T follicular helper cell (primary cell): ENCODE measurements at places on chromosomes 3 and 15.

GRCh38 chr3:157238457-157238856, 78.5 kb upstream of the CCNL1 start:
- DNase-seq: no peak

- no peak for DNase-seq
Measured at GRCh38 chr3:94162700-94163099, 99.8 kb downstream of the NSUN3 start.

GRCh38 chr3:54131890-54132289, 9.5 kb downstream of the CACNA2D3 start:
- DNase-seq: no peak

DNA sequence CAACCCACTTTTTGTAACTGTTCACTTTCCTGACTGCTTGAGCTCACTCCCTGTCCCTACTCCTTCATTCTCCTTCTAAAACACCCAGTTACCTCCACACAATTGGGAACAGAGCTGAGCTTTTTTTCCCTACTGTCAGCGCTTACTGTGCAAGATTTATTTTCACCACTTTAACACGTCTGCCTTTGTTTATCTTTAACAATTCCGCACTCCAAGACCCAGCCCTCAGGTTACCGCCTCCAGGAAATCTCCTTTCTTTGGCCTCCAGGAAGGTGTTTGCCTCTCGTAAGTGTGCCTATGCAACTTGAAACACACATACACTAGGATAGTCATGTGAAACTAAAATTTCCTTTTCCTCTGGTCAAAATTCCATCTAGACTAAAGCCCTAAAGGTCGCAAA, 271.9 kb upstream of the TPRG1 start:
- no peak for DNase-seq

- DNase-seq: no peak
Measured at GRCh38 chr3:190258634-190259033, 63.6 kb downstream of the CLDN1 start.

DNA sequence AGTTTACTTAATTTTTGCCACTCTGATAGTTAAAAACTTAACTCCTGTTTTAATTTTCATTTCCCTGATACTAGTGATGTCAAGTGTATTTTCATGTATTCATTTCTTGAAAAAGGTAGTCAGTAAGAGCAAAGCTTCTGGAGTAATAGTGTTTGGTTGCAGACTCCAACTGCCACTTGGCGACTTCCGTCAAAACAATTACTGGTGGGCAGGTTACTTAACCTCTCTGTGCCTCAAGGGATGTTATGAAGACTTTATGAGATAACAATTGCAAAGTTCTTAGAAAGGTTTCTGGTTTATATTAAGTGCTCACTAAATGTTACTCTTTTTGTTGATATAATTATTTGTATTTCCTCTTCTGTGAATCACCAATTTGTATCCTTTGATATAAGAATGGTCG, 129.7 kb downstream of the NFKBIZ start:
- DNase-seq: no peak
